ENCODE measurements at places on chromosomes 11 and 22.

GRCh38 chr22:23743303-23743705, 7.6 kb downstream of the ZNF70 start:
- no peak for DNase-seq

GRCh38 chr11:46916286-46917108, 1.9 kb downstream of the LRP4 start:
- DNase-seq: no peak

GRCh38 chr11:1563697-1564534, 8.2 kb downstream of the DUSP8 start:
- DNase-seq: no peak

DNA sequence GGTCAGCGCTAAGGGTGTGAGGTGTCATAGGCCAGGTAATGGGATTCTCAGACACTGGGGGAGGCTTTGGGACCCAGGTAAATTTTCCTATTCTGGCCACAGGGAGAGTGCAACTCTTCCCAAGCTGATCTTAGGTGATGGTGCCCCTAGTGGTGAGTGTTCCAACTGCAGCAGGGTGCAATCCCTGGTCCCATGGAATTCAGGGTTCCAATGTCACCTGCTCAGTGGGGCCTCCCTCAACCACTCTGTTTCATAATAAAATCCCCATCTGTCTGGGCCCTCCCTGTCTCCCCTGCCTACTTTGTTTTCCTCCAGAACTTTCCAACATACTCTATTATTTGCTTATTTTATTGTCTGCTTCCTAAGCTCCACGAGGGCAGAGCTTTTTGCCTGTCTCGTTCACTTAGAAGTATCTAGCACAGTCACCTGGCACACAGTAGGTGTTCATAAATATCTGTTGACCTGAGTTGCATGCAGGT, 2.9 kb upstream of the SGSM1 start:
- DNase-seq: peak; percentile 74

- no peak for DNase-seq
Observed at GRCh38 chr11:117099696-117100095, 1.5 kb upstream of the SIK3 start.
